GM23248 (cell line): ENCODE measurements at places on chromosomes 5 and 9. TPM values are rescaled to one million over a fixed set of nuclear protein-coding genes. Genes with fewer than 3 reads are reported as not detected.

Gene EGFLAM
- total RNA-seq, result not detected in 2 replicates

Gene FBP1
- total RNA-seq, result not detected in 2 replicates

GRCh38 chr9:16307626-16308195, 562.8 kb downstream of the BNC2 start:
- no peak for DNase-seq

- DNase-seq, result no peak
These were observed 17.4 kb upstream of the RORB start for GRCh38 chr9:74479711-74480110.

DNA sequence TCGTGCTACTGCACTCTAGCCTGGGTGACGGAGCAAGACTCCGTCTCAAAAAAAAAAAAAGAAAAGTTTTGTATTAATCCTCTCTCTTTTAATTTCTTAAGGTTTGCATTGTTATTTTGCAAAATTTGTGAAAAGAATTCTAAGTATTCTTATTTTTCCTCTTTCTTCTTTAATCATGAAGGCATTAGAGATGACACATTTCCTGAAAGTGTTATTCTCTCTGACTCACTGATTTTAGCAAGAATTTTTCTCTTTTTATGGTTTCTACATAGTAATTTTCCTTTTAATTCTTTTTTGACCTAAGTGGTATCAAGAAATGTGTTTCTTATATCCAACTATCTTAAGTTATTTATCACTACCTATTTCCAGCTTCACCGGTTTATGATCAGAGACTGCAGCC, 78.0 kb downstream of the NSUN2 start:
- peak; percentile 36 for DNase-seq
